KG1 (cell line): ENCODE measurements at places on chromosomes 4 and X.

- DNase-seq = no peak
These were observed 41.7 kb upstream of the CITED1 start for GRCh38 chrX:72347366-72347765.

- peak; percentile 37 for DNase-seq
These were observed 11.9 kb downstream of the TMPRSS11D start for GRCh38 chr4:67871867-67872266.

GRCh38 chrX:151815398-151815797, 80.9 kb downstream of the CNGA2 start:
- DNase-seq = no peak

DNA sequence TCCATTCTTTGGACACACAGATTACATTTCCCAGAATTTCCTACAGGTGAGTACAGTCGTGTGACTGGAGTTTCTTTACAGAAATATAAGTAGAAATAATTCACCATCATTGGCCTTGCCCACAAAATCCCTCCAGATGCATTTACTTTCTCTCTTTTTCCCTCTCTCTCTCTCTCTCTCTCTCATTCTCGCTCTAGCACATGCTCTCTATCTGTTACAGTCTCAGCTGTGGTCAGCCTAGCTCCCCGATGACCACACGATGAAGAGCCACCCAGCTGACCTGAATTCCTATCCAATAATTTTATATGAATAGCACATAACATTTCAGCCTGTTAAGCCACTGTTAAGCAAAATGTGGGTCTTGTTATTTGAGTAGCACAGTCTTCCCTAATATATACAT, 507.9 kb downstream of the PCDH7 start:
- DNase-seq = no peak

DNA sequence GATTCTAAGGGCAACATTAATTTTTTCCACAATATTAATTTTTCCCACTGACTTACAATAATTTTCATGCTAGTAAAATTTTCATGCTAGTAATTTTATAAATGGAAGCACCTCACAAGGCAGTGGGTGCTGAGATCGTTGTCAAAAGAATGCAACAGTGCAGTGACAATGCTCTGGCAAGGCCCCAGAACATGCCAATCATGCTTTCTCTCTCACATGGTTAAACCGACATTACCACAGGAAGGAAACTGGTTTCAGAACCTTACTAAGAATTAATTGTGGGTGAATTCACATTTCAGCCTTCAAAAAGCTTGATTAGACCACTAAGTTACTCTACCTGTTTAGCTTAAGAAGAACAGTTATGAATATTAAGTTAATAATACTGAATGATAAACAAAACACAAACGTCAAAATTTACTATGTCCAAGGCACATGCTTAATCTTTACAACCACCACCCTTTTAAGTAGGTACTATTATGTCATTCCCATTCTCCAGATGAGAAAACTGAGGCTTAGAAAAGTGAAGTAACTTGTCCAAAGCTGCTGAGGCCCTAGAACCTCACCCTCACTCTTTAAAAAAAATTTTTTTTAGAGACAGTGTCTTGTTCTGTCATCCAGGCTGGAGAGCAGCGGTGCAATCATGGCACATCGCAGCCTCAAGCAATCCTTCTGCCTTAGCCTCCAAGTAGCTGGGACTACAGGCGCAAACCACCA, 10.0 kb upstream of the OPHN1 start:
- no peak for DNase-seq

GRCh38 chr4:153399358-153399757, 54.9 kb downstream of the MND1 start:
- no peak for DNase-seq
